Left forelimb (tissue), 1 donor: ENCODE measurements at places on chromosomes 16 and 17.

- no peak for DNase-seq
Observed at GRCh38 chr16:83932955-83933673, 19.9 kb upstream of the OSGIN1 start.

DNA sequence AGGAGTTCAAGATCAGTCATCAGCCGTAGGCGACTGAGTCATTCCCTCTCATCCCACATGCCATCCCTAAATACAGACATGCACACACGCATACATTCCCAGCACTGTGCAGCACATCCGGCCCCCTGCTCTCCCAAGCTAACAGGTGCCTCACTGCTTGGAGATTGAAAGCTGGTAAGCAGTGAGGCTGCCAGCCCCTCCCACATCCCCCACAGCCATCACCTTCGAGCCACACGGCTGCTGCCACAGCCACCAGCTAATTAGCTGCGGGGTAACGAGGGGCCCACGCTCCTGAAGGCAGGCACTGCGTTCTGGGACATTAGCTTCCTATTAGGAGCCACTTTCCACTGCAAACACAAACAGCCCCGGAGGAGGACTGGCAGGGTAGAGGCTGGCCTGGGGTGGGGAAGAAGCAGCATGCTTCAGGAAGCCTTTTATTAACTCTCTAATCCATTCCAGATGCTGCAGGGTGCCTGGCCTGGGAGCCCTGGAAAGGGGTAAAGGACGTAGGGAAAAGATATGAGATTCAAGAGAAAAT, 179.6 kb downstream of the CCT6B start:
- no peak for DNase-seq

DNA sequence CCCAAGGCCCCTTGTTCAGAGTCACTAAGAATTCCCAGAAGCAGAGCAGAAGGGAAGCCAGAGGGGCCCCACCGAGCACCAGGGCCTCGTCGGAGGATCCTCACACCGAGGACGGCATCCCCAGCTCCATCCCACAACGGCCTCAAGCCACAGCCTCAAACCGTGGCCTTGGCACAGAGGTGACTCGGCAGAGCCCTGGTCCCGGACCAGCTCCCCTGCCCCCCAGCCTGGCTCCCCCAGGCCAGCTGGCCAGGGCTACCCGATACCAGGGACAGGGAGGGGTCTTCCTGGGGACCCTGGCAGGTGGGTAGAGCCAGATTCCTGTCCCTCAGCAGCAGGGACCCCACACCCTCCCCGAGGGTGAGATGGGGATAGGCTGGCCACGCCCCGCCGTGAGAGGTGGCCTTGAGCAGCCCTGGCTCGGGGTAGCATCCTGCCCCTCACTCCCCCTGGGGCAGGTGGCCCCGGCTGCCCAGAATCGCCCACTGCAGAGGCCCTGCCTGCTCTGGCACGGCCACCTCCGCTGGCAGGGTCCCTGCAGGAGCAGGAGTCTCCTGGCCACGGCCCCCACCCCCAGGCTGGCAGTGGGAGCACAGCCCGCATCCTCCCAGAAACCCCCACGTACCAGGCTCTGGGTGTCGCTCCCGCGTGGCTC, 5.6 kb upstream of the PVALEF start:
- DNase-seq: no peak

DNA sequence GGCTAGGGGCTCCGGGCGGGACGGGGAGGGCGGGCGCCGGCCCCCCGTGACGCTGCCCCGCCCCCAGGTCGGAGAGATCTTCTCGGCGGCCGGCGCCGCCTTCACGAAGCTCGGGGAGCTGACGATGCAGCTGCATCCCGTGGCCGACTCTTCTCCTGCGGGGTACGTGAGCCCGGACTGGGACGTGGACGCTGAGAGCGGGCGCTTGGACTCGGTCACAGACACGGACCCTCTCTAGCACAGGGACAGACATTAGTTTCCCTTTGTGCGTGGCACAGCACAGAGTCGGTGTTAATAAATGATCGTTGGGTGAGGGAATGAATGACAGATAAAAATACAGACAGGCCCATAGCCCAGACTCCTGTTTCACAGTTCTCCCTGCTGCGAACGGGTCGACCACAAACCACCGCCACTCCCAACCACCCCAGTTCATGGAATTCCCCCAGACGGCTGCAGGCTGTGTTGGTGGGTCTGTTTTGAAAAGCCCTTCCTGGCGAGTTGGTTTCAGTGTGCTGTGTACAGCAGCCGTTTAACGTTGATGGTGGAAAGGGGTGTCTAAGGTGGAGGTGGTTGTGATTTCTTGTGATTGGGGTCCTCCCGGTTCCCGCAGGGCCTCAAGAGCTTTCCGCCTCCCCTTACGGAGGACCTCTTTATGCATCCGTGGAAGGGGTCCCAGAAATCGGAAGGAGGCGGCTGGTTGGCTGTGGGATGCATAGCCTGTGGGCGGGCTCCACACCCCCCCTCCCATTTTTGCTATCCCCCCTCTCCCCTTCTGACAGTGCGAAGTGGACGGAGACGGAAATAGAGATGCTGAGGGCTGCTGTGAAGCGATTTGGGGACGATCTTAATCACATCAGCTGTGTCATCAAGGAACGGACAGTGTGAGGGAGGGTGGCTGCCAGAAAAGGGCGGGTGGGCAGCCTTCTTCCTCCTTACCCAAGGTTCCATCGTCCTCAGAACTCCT, 2.9 kb downstream of the RNASEK start:
- no peak for DNase-seq

DNA sequence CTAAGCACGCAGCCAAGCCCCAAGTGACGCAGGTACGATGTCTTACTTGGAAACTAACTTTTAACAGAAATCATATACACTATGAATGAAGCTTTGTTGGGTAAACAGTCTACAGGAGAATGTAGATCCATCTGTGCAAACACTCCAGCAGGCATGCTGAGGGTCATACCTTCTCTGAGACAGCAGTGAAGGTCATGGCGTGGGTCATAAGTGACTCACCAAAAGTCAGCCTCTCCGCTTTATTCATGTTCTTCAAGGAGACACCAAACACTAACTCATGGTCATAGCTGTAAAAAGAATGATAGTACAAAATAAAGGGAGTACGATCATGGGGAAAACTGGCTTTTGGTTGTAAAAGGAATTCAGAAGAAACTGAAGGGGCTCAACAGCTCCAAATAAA, 20.6 kb downstream of the BLMH start:
- DNase-seq: no peak

- no peak for DNase-seq
Observed at GRCh38 chr17:15660077-15660476, 24.0 kb downstream of the TRIM16 start.

DNA sequence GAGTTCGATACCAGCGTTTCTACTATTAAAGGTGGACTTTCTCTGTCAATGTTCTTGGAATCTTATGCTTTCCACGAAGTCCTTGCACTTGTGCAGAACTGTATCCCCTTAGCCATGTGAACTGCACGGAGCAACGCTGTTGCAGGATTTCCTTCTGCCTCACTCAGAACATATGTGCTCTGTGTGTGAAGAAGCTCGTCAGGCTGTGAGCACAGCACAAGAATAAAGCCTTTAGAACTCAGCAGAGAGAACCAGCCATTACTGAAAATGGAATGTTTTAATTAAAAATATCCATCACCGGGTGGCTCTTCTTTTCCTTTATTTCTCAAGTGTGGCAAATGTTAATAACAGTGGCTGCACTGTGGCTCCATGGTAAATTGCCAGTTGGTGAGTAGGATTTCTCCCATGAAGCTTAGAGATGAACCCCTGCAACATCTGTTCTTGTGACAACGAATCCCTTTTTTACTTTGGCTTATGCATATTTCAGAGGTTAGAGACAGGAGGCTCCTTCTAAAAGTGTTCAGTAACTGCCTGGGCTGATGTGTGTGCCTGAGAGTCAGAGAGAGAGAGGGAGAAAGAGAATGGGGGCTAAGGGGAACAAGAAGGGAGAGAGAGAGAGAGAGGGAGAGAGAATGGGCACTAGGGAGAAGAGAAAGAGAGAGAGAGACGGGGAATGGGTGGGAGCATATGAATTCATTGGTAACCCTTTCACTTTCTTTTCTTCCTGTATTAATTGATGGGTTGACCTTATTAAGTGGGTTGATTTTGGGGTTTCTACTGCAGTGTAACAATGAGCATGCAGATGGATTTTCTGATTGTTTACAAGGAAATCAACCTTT, 50.0 kb downstream of the RPTOR start:
- DNase-seq: no peak

GRCh38 chr17:36755586-36755985, 154.2 kb downstream of the MRM1 start:
- DNase-seq: no peak

GRCh38 chr17:48577330-48577945, 712 bp downstream of the HOXB4 start:
- no peak for DNase-seq

DNA sequence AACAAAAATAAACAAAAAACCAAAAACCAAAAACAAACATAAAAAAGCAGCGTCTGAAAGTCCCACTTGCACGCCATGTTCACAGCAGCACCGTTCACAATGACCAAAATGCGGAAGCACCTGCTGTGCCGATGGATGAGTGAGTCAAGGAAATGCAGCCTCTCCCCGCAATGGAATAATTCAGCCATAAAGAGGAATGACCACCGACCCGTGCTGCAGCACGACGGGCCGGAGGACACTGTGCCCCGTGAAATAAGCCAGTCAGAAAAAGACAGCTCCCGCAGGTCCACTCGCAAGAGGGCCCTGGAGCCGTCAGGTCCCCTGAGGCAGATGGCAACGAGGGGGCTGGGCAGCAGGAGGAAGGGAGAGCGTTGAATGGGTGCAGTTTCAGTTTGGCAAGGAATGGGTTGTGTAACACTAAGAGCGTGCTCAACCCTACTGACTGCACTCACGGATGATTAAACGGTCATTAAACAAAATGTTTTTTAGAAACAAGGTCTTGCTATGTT, 5.1 kb downstream of the CLCN7 start:
- DNase-seq: no peak

- no peak for DNase-seq
Observed at GRCh38 chr17:2837147-2837561, 40.9 kb downstream of the RAP1GAP2 start.

- no peak for DNase-seq
Observed at GRCh38 chr17:61150686-61151299, 248.8 kb upstream of the TBX2 start.

- DNase-seq: no peak
Observed at GRCh38 chr17:53724726-53725125, 98.0 kb upstream of the KIF2B start.
